ENCODE measurements at places on chromosomes 13 and 19. TPM values are rescaled to one million over a fixed set of nuclear protein-coding genes. Genes with fewer than 3 reads are reported as not detected.

ZNF439 gene
- total RNA-seq: 36.5 TPM

OR7C1 gene
- not detected for total RNA-seq

PALM3 gene
- 3.4 TPM for total RNA-seq

CEACAM3 gene
- not detected for total RNA-seq

CCNA1 gene
- total RNA-seq: 6.6 TPM

SHC2 gene
- 13.9 TPM for total RNA-seq

CASP14 gene
- total RNA-seq: not detected

DPY19L3 gene
- 40.4 TPM for total RNA-seq

ZNF66 gene
- 22.8 TPM for total RNA-seq

ODAD3 gene
- total RNA-seq: 0.47 TPM

ACER1 gene
- not detected for total RNA-seq

LRRC25 gene
- 0.78 TPM for total RNA-seq

LRRC8E gene
- total RNA-seq: not detected

INSL3 gene
- not detected for total RNA-seq

ZIC2 gene
- 2.8 TPM for total RNA-seq

RAD23A gene
- total RNA-seq: 21.8 TPM

AP1M1 gene
- total RNA-seq: 42.9 TPM

PSG11 gene
- total RNA-seq: not detected

NLRP7 gene
- not detected for total RNA-seq

CPB2 gene
- total RNA-seq: not detected

TSKS gene
- total RNA-seq: 0.31 TPM

FCER2 gene
- total RNA-seq: not detected

OXGR1 gene
- total RNA-seq: not detected

IZUMO4 gene
- total RNA-seq: 2.2 TPM

ZNF841 gene
- 52.4 TPM for total RNA-seq

SIGLEC5 gene
- total RNA-seq: not detected

WDR87 gene
- total RNA-seq: not detected

KCNC3 gene
- 2.3 TPM for total RNA-seq

CRX gene
- not detected for total RNA-seq

CYP2B6 gene
- not detected for total RNA-seq

RGL3 gene
- not detected for total RNA-seq

IFNL1 gene
- total RNA-seq: not detected

MISP3 gene
- 1.6 TPM for total RNA-seq

NR2F6 gene
- total RNA-seq: 9.8 TPM

PROZ gene
- total RNA-seq: not detected

SIGLEC9 gene
- total RNA-seq: 0.78 TPM

LSR gene
- total RNA-seq: 3.1 TPM

CGB5 gene
- not detected for total RNA-seq

COX6B2 gene
- not detected for total RNA-seq

GPR12 gene
- 34.8 TPM for total RNA-seq

PCDH9 gene
- total RNA-seq: 113 TPM

ZNF98 gene
- total RNA-seq: 0.31 TPM

TUBB4A gene
- 135 TPM for total RNA-seq

IRGC gene
- not detected for total RNA-seq

IGFL2 gene
- 0.31 TPM for total RNA-seq

IER2 gene
- total RNA-seq: 9.4 TPM

Measured in occipital lobe (tissue), 3 donors.